Right atrium auricular region (tissue), 2 donors: ENCODE measurements at places on chromosomes 4 and X. TPM values are rescaled to one million over a fixed set of nuclear protein-coding genes. Genes with fewer than 3 reads are reported as not detected.

PNMA6A gene
- total RNA-seq: 2.9 TPM

USP17L25 gene
- total RNA-seq: not detected

TMEM150C gene
- 14.2 TPM for total RNA-seq

HERC5 gene
- total RNA-seq: 2.3 TPM

ARHGAP36 gene
- total RNA-seq: not detected

CDS1 gene
- 0.98 TPM for total RNA-seq

TBC1D8B gene
- total RNA-seq: 4.6 TPM

SPANXD gene
- total RNA-seq: not detected

SEL1L3 gene
- total RNA-seq: 5.4 TPM

VEGFC gene
- 6.4 TPM for total RNA-seq

PDS5A gene
- 30.3 TPM for total RNA-seq
